Stimulated activated CD8-positive, alpha-beta memory T cell treated with anti-CD3 and anti-CD28 coated beads, Interleukin-7, amount 100 ng/mL, for 24 hours (primary cell): ENCODE measurements at places on chromosomes 4 and X.

DNA sequence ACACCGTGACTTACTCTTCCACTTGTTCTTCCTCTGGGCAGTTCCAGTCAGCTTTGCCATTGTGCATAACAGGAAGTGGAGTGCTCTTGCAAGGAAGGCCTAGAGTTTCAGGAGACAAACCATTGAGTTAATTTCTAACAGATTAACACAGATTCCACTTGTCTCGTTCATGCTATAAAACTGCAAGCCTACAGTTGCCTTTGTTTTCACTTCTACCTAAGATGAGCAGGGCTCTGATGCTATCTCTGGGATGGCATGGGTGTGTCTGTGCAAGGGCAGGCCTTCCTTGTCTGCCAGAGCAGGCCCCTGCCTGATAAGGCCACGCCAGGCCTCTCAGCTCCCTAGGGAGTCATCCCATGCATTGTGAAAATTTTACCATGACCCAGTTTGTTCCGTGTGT lies 67.7 kb upstream of the PGRMC2 start:
- DNase-seq, result no peak

- no peak for DNase-seq
Measured at GRCh38 chr4:140137671-140138070, 16.3 kb downstream of the MAML3 start.

- no peak for DNase-seq
Measured at GRCh38 chr4:73520821-73521220, 39.3 kb downstream of the AFM start.

- DNase-seq, result no peak
Measured at GRCh38 chrX:17697191-17697590, 40.1 kb upstream of the SCML1 start.

DNA sequence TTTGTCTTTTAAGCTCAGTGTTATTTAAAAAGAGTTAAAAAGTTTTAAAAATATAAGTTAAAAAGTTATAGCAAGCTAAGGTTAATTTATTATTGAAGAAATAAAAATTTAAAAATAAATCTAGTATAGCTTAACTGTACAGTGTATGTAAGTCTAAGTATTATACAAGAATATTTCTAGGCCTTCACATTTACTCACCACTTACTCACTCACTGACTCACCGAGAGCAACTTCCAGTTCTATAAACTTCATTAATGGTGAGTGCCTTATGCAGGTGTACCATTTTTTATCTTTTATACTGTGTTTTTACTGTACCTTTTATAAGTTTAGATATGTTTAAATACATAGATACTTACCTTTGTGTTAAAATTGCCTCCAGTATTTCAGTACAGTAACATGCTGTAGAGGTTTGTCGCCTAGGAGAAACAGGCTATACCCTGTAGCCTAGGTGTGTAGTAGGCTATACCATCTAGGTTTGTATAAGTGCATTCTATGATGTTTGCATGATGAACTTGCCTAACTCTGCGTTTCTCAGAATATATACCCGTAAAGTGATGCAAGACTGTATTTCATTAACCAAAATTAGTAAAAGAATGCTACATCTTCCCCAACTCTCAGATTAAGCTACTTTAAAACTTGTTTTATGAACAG lies 202.9 kb downstream of the CFAP299 start:
- no peak for DNase-seq

DNA sequence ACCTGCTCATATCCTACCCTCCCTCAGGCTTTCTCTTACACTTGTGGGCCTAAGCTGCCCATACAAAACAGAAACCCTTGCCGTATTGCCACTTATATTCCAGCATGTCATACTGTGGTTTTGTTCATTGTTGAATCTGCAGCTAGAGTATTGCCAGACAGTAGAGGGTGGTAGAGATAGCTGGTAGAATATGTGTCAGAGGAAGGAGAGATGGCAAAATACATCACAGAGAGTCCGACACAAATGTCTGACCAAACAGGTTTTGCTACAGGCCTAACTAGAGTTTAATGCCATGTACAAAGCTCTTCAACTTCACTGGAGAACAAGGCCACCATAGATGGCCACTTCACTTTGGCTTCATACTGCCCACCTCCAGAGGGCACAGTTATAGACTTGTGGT lies 160.1 kb downstream of the EFHC2 start:
- no peak for DNase-seq

GRCh38 chrX:115581759-115582615 lies 21.0 kb downstream of the PLS3 start:
- no peak for DNase-seq

- DNase-seq, result no peak
Measured at GRCh38 chr4:102694791-102695190, 66.0 kb downstream of the MANBA start.

- DNase-seq, result no peak
Measured at GRCh38 chrX:23554304-23554703, 113.0 kb upstream of the PRDX4 start.

DNA sequence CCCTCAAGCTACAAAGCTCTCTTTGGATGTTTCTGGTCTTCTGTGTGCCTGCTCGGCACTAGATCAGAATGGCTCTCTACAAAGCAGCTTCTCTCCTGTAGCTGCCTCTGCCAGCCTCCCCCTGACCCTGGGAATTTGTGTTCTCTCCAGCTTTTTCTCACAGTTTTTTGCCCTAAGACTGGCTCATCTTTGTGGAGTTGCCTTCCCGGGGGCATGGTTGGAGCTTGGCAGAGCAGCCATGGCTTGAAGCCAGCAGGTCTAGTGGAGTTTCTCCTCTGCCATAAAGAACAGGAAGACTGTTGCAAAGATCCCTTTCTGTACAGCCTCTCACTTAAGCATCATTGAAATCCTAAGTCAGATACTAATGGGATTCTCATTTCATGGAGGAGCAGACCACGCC lies 163.3 kb upstream of the MAMLD1 start:
- DNase-seq, result no peak

- no peak for DNase-seq
Measured at GRCh38 chr4:1241936-1242505, 6.9 kb downstream of the CTBP1 start.

DNA sequence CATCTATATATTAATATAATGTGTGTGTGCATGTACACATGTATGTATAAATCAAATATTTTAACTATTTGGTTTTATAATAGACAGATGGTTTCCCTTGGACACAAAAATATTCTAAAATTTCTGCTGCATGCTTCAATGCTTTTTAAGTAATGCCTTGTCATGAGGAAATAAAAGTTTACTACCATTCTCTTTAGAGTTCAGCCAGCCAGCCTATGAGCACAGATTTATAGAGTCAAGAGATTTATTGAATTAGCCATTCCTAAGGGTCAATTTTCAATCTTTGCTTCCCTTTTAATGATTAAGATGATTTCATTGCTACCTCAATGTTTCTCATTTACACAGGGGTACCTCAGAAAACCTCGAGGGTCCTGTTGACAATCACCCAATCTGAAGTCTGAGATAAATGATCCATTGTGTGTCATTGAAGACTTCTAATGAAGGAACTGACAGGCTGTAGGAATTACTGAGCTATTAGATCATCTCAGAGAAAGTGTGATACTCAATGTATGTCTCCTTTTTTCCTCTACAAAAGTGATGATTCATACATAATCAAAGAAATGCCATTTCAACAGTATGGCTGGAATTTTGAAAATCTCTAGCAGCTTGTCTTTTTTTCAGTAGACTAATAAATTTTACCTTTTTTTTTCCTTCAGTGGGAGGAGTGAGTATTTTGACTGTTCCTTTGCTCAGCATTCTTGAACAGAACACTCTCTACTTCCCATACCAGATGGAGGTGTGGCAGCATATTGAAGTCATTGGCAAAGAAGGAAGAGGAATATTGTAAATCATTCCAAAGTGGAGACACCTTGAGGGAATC lies 222.6 kb upstream of the PCDH18 start:
- DNase-seq, result no peak

- no peak for DNase-seq
Measured at GRCh38 chr4:122894827-122895226, 27.6 kb downstream of the NUDT6 start.

GRCh38 chr4:48193921-48194468 lies 59.9 kb upstream of the TXK start:
- DNase-seq, result no peak

- DNase-seq, result no peak
Measured at GRCh38 chr4:4864940-4865704, 5.7 kb downstream of the MSX1 start.

DNA sequence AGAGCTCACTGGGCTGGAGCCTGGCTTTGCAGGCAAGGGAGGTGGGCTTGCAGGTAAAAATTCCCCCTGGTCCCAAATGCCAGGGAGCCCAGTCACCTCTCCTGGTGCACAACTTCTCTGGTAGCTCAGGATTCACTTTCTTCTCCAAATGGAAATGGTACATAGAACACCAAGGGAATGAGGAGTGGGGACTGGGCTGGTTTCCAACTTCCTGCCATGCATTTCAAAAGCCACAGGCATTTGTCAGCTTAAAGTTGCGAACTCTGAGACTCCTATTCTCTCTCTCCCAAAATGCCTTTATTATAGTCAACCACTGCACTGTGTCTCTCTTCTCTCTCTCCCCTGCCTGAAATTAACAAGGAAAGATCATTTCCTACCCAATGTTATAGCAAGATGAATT lies 177.3 kb downstream of the GRIA3 start:
- DNase-seq, result no peak

GRCh38 chr4:34512616-34513015 lies 1731.7 kb downstream of the ARAP2 start:
- DNase-seq, result no peak

- no peak for DNase-seq
Measured at GRCh38 chr4:106314960-106315359, 1.0 kb downstream of the TBCK start.

GRCh38 chr4:110898290-110898689 lies 275.4 kb upstream of the PITX2 start:
- DNase-seq, result no peak

DNA sequence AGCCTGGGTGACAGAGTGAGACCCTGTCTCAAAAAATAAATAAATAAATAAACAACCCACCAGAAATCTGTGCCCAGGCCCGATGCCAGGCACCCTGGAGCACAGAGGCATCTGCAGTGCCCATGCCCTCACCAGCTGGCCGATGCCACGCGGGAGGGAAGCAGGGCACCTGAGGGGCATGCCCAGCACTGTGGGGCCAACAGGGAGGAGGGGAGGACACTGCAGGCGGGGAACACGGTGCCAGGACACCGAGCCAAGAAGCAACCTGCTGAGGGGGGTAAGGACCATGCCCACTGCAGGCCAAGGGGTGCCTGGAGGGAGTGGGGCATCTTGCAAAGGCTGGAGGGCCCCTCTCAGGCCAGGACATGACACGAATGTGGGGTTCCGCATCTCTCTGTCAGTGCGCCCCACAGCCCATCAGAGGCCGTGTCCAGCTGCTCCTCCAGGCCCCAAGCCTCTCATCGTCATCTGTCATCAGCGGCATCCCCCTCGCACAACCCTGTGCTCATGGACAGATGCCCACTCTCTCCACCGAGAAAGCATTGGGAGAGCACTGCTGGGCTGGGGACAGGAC lies 13.3 kb upstream of the DUSP9 start:
- no peak for DNase-seq

GRCh38 chr4:4613126-4613465 lies 71.2 kb upstream of the STX18 start:
- no peak for DNase-seq

GRCh38 chr4:93983140-93983539 lies 154.6 kb downstream of the ATOH1 start:
- no peak for DNase-seq

GRCh38 chr4:8819473-8820177 lies 52.0 kb downstream of the HMX1 start:
- no peak for DNase-seq

GRCh38 chr4:110787707-110788106 lies 164.8 kb upstream of the PITX2 start:
- no peak for DNase-seq

GRCh38 chr4:81136161-81136905 lies 78.7 kb downstream of the PRKG2 start:
- DNase-seq, result no peak

DNA sequence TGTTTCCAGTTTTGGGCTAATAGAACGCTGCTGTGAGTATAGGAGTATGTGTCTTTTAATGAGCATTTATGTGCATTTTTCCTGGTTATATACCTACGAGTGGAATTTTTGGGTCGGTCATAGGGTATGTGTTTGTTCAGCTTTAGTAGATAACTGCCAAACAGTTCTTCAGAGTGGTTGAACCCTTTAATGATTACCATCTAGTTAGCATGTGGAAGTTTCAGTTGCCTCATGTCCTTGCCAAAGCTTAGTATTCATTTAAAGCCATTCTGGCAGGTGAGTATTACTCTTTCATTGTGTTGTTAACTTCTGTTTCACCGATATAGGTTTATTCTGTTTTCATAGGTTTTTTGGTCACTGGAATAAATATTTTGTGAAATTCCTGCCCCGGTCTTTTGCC lies 229.1 kb downstream of the ARHGAP10 start:
- DNase-seq, result no peak

DNA sequence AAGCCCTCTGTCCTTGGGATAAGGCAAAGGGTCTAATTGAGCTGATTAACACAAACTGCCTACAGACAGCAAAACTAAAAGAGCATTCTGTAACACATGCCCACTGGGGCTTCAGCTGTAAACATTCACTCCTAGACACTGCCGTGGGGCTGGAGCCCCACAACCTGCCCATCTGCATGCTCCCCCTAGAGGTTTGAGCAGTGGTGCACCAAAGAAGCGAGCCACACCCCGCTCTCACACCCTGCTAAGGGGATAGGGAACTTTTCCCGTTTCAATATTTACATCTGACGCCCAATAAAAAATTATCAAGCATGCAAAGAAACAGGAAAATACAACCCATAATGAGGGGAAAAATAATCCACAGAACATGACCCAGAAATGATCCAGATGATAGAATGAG lies 46.9 kb upstream of the HSD17B10 start:
- DNase-seq, result no peak

DNA sequence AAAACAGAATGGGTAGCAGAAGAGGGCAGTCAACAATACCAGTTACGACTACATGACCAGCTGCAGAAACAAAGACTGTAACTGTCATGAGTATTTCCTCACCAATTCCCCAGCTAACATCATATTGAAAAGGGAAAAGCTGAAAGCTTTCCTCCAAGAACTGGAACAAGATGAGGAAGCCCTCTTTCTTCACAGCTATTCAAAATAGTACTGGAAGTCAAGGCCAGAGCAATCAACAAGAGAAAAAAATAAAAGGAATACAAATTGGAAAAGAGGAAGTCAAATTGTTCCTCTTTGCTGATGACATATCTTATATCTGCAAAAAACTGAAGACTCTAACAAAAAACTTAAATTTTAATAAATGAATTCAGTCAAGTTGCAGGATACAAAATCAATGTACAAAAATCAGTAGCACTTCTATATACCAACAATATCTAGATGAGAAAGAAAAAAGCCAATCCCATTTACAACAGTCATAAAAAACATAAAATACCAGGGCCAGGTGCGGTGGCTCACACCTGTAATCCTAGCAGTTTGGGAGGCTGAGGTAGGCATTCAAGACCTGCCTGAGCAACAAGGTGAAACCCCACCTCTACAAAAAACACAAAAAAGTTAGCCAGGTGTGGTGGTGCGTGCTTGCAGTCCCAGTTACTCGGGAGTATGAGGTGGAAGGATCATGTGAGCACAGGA lies 125.4 kb downstream of the ATP8A1 start:
- no peak for DNase-seq

DNA sequence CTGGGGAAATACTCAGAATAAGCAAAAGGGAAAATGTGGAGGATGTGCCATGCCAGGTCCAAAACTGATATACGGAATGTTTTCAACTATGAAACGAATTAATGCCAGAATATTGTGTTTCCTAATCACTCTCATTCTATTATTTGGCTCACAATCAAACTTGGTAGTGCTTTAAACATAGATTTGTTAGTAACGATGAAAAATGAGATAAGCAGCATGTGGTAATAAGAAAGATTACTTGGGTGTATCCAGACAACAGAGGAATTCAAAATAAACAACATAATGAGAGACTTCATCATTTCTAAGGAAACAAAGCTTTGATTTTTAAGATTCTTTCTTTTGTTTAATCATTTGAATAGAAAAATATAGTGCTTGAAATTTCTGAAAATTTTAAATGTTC lies 237.3 kb downstream of the TACR3 start:
- no peak for DNase-seq
